Activated naive CD4-positive, alpha-beta T cell treated with anti-CD3 and anti-CD28 coated beads for 36 hours (primary cell): ENCODE measurements at places on chromosomes 12 and 14. TPM values are rescaled to one million over a fixed set of nuclear protein-coding genes. Genes with fewer than 3 reads are reported as not detected.

GRCh38 chr12:70989232-70989631, 68.7 kb upstream of the PTPRR start:
- no peak for DNase-seq

GRCh38 chr12:53791735-53792326, 40.1 kb upstream of the CISTR start:
- DNase-seq, result peak; percentile 42

GRCh38 chr12:70936203-70936813, 15.8 kb upstream of the PTPRR start:
- DNase-seq, result no peak

DNA sequence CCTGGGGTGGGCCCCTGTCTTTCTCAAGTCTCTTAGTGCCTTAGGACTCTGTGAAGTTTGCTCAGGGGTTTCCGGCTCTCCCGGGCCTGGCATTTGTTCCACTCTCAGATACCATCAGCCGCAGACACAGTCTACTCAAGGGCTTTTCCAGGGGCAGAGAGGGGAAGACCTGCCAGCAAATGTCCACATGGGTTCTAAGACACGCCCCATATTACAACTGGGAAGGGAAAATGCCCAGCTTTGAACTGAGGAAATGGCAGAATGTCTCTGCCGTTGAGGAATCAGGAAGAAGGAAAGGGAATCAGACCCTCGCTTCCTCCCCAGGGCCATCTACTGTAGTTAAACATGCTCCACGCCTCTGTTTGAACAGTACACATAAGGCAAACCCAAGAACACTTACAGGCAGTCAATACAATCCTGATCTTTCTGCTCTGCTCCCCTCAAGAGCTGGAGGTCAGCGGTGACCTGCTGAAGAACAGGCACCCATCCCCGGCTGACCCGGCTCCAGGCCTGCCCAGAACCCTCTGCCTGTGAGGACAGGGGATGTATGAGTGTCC, 7.9 kb downstream of the CCDC85C start:
- no peak for DNase-seq

- DNase-seq, result no peak
These were observed 628.7 kb downstream of the RPS29 start for GRCh38 chr14:48957486-48957885.

GRCh38 chr12:64625243-64626077, 15.2 kb downstream of the RASSF3 start:
- peak; percentile 62 for DNase-seq

- DNase-seq, result no peak
These were observed 1005.9 kb upstream of the ATXN7L3B start for GRCh38 chr12:73531752-73532151.

DNA sequence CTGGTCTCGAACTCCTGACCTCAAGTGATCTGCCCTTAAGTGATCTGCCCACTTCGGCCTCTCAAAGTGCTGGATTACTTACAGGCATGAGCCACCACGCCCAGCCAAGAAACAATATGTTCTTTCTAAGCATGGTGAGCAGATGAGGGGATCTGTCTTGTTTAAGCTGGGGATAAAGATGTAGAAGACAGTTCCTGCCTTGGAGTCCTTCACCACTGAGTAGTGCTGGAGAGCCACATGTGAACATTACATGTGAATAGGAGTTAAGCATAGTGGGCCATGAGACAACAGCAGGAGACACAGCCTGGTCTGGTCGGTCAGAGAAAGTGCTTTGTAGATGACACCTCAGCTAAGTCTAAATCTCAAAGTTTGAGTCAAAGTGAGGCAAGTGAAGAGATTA, 26.0 kb downstream of the TMBIM6 start:
- no peak for DNase-seq

GRCh38 chr14:33655421-33655820, 295.5 kb downstream of the EGLN3 start:
- DNase-seq, result no peak

DNA sequence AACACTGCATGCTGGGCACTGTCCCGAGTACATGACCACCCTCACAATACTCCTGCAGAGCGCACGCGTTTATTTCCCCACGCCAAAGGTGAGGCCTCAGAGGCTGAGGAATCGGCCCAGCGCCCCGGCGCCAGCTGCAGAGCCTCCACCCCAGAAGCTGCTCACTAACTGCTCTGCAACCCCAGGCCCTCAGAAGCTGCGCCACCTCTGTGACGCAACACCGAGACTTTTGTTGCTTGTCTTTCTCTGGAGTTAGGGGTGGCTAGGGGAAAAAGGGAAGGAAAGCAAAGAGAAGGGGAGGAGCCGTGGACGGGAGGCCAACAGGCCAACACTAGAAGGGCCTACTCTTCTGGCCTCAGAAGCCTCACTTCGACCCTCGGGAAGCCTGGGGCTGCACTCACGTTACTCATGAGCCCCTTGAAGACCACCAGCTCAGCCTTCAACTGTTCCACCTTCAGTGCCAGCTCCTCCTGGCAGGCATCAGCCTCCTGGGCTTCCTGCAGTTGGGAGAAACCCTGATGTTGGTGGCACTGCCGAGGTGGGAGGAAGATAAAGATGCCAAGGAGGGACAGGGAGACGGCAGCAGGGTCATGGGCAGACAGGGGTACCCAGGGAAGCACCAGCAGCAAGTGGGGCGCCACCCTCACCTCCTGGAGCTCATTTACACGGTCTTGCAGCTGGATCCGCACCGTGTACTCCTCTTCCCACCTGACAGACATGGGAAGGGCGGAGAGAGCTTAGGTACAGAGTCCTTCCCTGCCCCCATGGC, 5.4 kb downstream of the IFFO1 start:
- DNase-seq, result no peak

DNA sequence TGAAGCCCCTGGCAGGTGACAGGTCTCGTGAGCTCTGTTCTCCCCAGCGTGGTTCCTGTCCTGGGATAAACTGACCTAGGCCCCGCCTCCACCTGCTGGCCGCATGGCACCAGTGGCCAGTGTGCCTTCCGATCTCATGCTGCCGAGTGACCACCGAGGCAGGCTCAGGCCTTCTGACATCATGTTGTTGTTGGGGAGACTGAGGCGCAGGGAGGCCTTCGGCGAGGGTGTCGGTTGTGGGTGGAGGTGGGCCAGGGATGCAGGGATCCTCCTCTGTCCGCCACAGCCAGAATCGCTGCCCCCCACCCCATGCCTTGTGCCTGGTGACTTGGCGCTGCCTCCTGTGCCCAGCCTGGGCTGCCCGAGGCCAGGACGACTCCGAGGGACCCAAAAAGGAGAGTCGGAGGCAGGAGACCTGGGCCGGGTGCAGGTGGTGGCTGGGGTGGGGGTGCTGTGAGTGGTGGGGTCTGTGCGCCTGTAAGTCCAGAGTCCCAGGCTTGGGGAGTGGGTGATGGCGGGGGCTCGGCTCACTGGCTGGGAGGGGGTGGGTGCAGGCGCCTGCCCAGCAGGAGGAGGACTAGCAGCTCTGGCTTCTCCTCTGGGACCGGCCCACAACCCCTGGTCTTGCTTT, 24.3 kb downstream of the ASPG start:
- DNase-seq, result no peak

DNA sequence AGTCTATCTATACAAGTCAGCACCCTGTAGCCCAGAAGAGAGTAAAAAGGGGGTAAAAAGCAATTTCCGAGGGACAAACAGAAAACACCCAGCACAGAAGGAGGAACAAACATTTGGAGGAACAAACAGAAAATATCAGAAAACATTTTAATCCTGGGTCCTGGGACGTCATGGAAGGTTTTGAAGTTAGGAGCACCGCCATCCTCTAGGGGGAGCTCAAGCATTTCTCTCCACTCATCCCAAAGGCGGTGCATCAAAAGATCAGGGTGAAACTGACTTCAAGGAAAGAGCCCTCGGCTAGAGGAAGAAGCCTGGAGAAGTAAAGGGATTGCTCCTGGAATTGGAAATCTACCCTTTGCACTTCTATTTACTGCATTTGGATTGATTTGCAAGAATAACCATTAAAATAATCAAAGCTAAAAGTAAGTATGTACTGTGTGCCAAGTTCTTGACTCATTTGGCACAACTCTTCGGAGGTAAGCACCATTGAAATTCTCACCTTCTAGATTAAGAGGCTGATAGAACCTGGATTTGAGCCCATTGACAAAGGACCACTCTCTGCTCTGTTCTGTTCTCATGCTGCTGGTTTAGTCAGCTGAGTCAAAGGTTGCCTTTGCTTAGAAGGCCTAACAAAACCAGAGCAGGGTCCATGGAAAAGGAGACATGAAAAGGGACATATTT, 17.2 kb upstream of the POC1B start:
- peak; percentile 79 for DNase-seq

DNA sequence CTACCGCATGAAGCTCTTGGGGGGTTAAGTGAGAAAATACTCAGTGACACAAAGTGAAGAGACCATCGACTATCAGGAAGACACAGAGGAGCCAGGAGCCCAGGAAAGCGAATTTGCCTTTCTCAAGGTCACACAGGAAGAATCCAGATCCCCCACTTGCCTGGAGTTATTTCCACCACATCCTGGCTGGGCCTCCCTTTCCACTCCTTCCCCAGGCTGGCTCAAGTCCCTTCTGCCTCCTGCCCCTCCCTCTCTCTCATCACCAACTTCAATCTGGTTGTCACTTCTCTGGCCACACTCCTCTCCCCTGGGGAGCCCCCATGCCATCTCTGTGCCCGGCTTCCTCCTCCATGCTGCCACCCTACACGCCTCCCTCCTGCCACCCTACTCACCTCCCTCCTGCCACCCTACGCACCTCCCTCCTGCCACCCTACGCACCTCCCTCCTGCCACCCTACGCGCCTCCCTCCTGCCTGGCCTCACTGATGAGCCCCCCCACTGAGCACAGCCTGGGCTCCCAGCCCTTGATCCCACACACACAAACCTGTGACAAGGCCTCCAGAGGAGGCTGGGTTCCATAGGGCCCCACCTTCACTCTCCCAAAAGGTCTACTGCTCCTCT, 6.3 kb downstream of the SCNN1A start:
- DNase-seq, result no peak

- DNase-seq, result no peak
These were observed 32.6 kb downstream of the RFLNA start for GRCh38 chr12:124327362-124328043.

GRCh38 chr14:95444132-95445129, 72.0 kb downstream of the SYNE3 start:
- DNase-seq, result no peak

DNA sequence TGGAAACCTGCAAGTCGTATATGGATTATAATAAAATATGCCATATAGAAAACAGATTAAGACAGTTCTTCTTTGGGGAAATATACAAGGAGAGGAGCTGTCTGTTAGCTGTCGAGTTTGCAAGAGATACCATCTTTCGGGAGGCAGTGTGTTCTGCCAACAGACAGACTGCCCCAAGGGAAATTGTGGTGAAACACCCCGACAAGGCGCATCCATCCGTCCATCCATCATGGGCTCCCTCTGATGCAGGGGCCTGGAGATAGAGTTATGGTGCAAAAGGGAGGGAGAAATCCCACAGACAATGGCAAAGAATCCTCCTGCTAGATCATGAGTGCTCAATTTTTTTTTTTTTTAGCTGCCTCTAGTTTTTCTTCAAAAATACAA, 156.3 kb downstream of the DPF3 start:
- DNase-seq, result no peak

GRCh38 chr14:81625343-81625742, 91.7 kb upstream of the SEL1L start:
- DNase-seq, result no peak

DNA sequence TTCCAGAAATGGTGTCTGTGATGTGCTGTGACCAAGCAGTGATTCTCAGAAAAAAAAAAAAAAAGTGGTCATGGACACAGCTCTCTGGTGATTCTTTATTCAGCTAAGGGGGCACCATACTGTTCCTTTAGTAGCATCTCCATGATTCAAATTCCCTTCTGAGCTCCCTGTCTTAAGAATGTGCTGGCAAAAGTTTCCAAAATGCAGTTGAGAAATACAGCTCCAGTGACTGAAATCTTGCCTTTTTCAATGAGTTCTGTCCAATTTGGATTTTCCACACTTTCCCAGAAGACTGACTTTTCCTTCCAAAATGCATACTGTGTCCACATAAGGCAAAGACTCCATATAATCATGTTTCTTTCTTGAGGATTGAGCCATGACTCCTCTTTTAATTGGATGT, 24.3 kb upstream of the CPM start:
- no peak for DNase-seq

- no peak for DNase-seq
These were observed 32.9 kb downstream of the MAP1LC3B2 start for GRCh38 chr12:116591855-116592637.

GRCh38 chr14:59753512-59753911, 117.1 kb downstream of the RTN1 start:
- no peak for DNase-seq

DNA sequence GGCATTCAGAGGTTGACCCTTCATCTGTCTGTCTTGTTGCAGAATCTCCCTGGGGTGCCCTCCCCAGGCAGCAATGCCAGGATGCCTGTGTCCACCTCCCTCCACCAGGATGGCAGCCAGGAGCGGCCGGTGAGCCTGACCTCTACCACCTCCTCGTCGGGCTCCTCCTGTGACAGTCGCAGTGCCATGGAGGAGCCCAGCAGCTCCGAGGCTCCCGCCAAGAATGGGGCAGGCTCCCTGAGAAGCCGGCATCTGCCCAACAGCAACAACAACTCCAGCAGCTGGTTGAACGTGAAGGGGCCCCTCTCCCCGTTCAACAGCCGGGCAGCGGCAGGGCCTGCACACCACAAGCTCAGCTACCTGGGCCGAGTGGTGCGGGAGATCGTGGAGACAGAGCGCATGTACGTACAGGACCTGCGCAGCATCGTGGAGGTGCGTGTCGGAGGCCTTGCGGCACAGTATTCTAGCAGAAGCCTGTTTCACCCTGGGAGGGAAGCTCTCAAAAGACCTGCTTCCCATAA, 23.4 kb downstream of the PLEKHG3 start:
- no peak for DNase-seq

- DNase-seq, result no peak
These were observed 15.7 kb upstream of the TMEM119 start for GRCh38 chr12:108613548-108613947.

GRCh38 chr14:77542421-77543239, 44.0 kb upstream of the ISM2 start:
- no peak for DNase-seq

DNA sequence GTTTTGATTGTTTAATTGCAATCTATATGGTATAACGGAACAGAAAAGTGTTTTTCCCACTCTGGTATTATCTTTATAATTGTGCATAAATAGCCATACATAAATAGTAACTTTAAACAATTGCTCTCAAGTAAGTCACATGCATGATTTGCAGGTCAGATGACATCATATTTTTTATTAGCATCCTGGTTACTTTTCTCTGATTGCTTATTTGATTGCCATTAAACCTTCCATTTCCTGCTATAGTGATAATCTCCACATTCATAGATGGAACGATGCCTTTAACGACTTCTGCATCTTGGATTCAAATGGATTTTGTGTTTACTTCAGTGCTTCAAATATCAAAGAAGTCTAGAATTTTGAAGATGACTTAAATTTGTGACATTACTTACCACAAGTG, 3.5 kb upstream of the KLRK1 start:
- DNase-seq, result no peak

GRCh38 chr14:91258011-91258618, 13.6 kb upstream of the GPR68 start:
- peak; percentile 40 for DNase-seq

- DNase-seq, result no peak
These were observed 1.1 kb upstream of the FAR2 start for GRCh38 chr12:29147731-29148595.

The SPATA7 gene
- total RNA-seq, result 3.5 TPM

The CORO1C gene
- total RNA-seq, result 36.4 TPM

The BHLHE41 gene
- not detected for total RNA-seq

The SERPINA1 gene
- 4.3 TPM for total RNA-seq

The PYM1 gene
- total RNA-seq, result 18.8 TPM

The PLA2G1B gene
- not detected for total RNA-seq

The KRT75 gene
- not detected for total RNA-seq

The PLEKHH1 gene
- total RNA-seq, result 2.5 TPM
